Activated CD8-positive, alpha-beta memory T cell treated with anti-CD3 and anti-CD28 coated beads, Interleukin-2, amount 10 ng/mL, durations not matched to agents 7 days and 5 days (primary cell): ENCODE measurements at places on chromosomes 3 and 15. TPM values are rescaled to one million over a fixed set of nuclear protein-coding genes. Genes with fewer than 3 reads are reported as not detected.

- no peak for DNase-seq
These were observed 54.7 kb downstream of the FOXP1 start for GRCh38 chr3:71528816-71529215.

Gene MYLK
- total RNA-seq = 0.50 TPM

Gene PLOD2
- 0.20 TPM for total RNA-seq

Gene C3orf70
- total RNA-seq = 0.07 TPM

- DNase-seq = no peak
These were observed 217.1 kb downstream of the GBE1 start for GRCh38 chr3:81544385-81544784.

DNA sequence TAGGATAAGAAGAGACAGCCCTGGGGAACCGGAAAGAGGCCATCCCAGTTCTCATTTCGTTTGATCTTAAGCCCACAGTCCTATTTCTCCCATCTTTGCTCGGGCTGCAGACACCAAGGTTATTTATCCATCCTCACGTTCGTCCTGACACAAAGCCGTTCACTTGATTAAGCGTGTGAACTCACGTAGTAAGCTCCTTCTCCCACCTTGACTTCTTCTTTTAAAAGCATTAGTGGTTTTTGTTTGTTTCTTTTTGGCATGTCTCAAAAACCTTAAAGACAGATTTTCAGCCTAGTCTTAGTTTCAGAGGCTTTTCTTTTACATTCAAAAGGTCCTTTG is 70.9 kb downstream of the TGFBR2 start:
- no peak for DNase-seq

- no peak for DNase-seq
These were observed 18.0 kb upstream of the RAD18 start for GRCh38 chr3:8981296-8981695.

DNA sequence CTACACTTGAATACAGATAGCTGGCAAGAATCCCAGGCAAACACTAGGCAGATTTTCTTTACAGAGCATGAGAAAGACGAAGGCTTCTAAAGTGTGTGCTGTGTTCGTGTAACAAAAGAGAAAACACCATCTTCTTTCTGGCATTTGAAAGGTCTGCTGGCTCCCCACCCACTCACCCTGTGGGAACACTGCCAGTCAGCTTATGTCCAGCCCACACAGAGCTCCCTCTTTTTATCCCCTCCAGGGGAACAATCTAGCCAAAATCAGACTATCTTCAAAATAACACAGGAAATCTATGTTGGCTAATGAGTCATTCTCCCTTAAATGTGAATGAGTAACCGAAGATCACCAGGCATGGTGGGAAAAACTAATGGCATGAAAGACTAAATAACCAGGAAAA is 45.6 kb upstream of the PAQR5 start:
- no peak for DNase-seq

DNA sequence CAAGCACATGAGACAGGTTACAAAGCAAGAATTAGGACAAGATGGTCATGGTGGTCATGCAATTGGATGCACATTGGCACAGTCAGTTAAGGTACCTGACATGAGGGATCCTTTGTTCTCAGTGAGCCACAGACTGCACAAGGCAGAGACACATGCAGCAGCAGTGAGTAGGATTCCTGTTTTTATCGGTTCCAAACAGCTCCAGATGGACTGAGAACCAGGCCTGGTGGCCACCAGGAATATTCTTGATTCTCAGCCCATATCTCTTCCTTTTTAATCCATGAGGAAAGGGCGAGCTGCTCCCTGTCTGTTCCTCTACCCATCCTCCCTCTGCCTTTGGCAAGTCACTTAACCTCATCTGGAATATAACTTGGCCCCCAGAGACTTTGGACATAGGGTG is 410.8 kb downstream of the GAP43 start:
- DNase-seq = no peak

DNA sequence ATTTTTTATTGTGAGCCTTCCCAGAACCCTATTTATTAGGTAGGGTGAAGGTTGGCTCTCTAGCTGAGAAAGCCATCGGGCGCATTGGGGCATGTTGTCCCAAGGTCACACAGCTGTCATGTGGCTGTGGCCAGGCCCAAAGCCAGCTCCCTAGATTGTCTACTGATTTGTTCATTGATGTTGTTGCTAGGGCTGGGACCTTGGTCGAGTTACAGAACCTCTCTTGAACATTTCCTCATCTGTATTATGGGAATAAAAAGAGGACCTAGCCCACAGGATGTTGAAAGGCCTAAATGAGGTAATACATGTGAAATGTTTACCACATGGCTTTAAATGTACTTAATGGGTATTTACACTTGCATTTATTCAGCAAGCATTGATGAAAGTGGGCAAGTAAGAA is 252.5 kb downstream of the SUCLG2 start:
- DNase-seq = no peak

DNA sequence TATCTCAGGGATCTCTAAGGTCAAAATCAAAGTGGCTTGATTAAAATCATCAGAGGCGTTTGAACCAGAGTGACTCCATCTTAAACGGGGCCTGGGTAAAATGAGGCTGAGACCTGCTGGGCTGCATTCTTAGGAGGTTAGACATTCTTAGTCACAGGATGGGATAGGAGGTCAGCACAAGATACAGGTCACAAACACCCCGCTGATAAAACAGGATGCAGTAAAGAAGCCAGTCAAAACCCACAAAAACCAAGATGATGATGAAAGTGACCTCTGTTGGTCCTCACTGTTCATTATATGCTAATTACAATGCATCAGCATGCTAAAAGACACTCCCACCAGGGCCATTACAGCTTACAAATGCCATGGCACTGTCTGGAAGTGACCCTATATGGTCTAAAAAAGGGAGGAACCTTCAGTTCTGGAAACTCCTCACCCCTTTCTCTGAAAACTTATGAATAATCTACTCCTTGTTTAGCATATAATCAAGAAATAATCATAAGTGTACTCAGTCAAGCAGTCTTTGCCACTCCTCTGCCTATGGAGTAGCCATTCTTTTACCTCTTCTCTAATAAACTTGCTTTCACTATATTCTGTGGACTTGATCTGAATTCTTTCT is 143.3 kb upstream of the SLCO3A1 start:
- no peak for DNase-seq

DNA sequence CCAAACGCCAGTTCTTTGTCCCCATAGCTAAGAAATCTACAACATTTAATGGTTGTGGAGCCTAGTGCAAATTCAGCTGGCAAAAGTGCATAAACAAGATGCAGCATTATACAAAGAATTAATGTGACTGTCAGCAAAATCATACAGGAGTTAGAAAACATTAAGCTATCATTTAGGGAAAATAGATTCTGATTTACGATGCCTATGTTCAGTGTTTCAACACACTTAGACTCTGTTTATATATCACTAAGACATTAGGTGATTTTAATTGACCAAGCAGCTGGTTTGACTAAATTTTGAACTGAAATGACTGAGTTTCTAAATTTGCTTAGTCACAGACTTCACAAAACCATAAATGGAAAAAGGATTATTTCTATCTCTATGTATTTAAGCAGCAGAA is 1076.8 kb downstream of the TBL1XR1 start:
- DNase-seq = no peak

GRCh38 chr3:29280404-29281093 is at the start of gene RBMS3:
Gene RBMS3, plus strand, starts transcription at chr3:29281071.
- no peak for DNase-seq

- DNase-seq = no peak
These were observed 50.0 kb upstream of the CDIN1 start for GRCh38 chr15:36529296-36530011.

DNA sequence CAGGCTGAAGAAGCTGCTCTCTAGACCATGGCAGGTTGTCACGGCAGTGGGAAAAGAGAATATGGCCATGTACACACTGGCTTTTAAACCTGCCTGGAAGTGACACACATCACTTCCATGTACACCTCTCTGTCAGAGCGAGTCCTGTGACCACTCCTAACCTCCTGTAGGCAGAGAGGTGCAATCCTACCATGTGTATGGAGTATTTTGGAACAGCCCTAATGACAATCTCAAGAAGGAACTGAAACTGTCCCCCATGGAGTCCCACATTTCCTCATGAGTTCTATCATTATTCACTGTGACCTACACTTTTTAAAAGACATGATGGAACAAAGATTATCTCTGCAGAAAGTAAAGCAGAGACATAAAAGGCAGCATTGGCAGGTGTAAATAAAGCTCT is 153.4 kb upstream of the PFN2 start:
- no peak for DNase-seq

- no peak for DNase-seq
These were observed 241.0 kb downstream of the ATP8B4 start for GRCh38 chr15:49877873-49878521.

GRCh38 chr3:20741381-20741780 is 555.4 kb upstream of the SGO1 start:
- DNase-seq = no peak

Gene CHRM5
- total RNA-seq = not detected

Gene TM4SF1
- not detected for total RNA-seq

Gene CHDH
- 1.0 TPM for total RNA-seq

GRCh38 chr3:11619461-11619860 is 24.3 kb downstream of the VGLL4 start:
- DNase-seq = no peak

DNA sequence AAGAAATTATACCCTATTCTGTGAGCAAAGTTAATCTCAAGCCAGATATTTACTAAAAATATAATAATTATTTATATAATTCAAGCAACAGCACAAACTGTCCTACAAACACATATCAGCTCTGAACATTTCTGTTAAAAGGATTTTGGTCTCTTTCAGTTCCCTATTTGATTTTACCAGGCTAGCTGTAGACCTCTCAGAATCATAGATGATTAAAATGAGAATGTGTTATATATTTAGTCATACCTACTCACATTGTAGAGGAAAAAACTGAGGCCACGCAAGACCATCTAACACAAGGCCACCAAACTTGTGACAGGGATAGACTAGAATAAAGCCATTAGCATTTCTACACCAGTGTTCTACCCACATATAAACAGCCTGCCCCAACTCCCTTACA is 28.5 kb downstream of the ACKR4 start:
- DNase-seq = no peak

- DNase-seq = no peak
These were observed 27.3 kb downstream of the PARP16 start for GRCh38 chr15:65259367-65259797.

DNA sequence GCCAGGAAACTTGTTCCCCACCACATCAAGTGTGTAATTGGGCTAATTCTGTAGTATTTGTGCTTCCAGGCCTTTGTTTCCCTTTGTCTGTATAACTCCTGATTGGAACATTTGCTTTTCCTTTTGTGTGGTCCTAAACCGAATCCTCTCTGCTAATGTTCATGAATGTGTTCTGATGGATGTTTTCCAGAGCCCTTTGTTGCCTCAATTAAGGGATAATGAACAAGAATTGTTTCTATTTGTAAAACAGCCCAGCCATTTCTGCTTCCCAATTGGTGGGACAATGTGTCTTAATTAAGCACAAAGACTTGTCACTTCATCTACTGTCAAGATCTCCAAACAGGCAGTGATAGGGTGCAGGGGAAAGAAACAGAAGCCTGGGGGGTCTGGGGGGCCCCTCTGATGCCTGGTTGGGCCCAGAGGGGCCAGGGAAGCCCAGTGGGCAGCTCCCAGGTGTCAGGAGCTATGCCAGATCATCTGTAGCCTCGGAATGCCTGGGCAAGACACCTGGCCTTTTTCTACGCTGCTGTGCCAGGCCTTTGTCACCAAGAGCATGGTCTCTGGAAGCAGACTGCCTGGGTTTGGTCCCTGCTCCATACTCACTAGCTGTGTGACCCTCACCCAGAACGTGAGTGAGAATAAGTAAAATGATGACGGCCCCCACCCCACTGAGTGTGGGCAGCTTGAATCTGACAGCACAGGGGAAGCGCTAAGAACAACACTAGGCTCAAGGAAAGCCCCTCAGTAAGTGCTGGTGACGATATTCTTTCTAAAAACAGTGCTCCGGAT is 116.6 kb upstream of the PRR20G start:
- DNase-seq = no peak

GRCh38 chr15:45795440-45796069 is 160.7 kb downstream of the SQOR start:
- peak; percentile 41 for DNase-seq

Gene TUSC7
- total RNA-seq = not detected

Gene CRABP1
- not detected for total RNA-seq

Gene SAXO2
- not detected for total RNA-seq

Gene HIGD2B
- not detected for total RNA-seq

GRCh38 chr3:66456711-66457173 is 44.1 kb downstream of the LRIG1 start:
- DNase-seq = no peak

GRCh38 chr3:23752126-23752525 is 53.6 kb upstream of the UBE2E1 start:
- DNase-seq = no peak

GRCh38 chr3:108826309-108827187 is 4.0 kb downstream of the TRAT1 start:
- no peak for DNase-seq

GRCh38 chr3:110066206-110066605 is 728.9 kb upstream of the DPPA4 start:
- DNase-seq = no peak

Gene GXYLT2
- total RNA-seq = not detected

GRCh38 chr15:67370206-67370954 is 115.8 kb downstream of the IQCH start:
- no peak for DNase-seq

GRCh38 chr3:168497183-168497582 is 401.5 kb upstream of the GOLIM4 start:
- DNase-seq = no peak

GRCh38 chr15:90860942-90861675 is 7.3 kb upstream of the FURIN start:
- DNase-seq = no peak

DNA sequence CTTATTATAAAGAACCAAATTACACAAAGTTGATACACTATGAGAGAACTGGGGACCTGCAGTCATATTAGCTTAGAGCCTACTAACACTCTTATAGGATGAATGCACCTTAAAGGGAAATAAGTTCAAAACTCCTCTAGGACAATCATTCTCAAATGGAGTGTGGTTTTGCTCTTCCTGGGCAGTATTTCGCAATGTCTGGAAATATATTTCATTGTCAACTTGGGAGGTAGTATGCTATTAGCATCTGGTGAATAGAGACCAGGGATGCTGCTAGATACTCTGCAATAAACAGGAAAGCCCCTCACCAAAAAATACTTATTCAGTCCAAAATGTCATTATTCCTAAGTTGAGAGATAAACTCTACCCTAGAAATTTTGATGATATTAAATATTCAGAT is 451.4 kb upstream of the ARPP21 start:
- DNase-seq = no peak

Gene B3GALNT1
- 9.3 TPM for total RNA-seq

DNA sequence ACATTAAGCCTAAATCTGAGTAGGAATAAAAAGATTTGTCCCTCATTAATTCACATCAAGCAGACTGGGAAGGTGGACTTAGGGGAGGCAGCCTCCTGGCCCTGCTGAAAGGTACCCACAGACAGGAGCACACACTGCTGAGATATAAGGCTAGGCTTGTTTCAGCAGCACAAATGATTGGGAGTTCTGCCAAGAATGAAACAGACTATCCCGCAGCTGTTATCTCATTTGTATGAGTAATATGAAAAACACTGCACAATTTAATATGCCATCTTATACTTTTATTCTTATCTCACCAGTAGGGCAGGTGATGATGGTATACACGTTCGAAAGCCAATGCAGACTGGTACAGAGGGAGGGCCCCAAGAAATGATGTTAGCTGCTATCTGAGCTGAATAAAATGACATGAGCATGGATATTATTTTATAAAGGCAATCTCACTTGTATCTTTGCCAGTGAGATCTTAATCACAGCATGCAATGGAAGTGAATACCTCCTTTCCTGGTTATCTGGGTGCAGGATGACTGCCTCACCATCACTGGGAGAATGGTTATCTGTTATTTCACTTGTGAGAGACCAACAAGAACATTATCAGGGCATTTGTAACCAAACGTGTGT is 258.7 kb upstream of the PPP2R3A start:
- no peak for DNase-seq
